Omental fat pad (tissue), 4 donors: ENCODE measurements at places on chromosomes 3 and 15. TPM values are rescaled to one million over a fixed set of nuclear protein-coding genes. Genes with fewer than 3 reads are reported as not detected.

Gene CCDC9B
- total RNA-seq = 3.1 TPM

Gene TNFAIP8L3
- total RNA-seq = 21.7 TPM

Gene THAP10
- 3.5 TPM for total RNA-seq

Gene LMAN1L
- total RNA-seq = not detected

Gene DUOXA2
- not detected for total RNA-seq

Gene GNAT1
- total RNA-seq = 1.3 TPM

Gene CYP8B1
- total RNA-seq = 0.19 TPM

Gene ADGRG7
- not detected for total RNA-seq

DNA sequence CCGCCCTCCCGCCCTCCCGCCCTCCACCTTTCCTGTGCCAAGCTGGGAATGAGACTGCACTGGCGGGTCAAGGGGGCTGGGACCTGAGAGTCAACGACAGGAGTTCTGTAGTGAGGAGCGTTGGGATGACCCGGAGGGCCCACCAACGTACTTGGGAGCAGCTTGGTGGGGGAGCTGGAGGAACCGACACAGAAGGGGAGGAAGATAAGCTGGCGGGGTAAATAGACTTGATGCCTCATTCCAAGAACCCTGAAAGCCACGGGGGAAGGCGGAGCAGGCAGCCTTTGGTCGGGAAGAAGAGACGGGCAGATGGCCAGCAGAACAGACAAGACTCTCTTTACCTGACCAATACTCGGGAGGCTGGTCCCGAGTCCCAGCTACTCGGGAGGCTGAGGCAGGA, 277 bp downstream of the FMN1 start:
- no peak for DNase-seq

DNA sequence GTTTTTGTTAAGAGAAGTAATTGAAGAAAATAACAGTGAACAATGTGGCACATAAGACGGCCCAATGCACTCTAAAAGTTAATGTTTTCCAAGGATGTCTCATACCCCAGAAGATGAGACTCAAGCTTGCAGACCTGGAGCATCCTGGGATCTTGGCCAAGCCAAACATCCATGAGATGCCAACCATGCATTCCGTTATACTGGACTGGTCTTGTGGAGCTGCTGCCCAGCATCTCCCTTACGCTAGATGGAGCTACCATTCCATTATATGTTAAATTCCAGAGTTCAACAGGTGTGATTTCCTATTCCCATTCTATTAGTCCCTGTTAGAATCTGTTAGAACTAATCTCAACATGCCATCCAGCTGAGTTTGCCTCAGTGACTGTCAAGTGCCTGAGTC, 181.8 kb downstream of the PDCD6IP start:
- no peak for DNase-seq

DNA sequence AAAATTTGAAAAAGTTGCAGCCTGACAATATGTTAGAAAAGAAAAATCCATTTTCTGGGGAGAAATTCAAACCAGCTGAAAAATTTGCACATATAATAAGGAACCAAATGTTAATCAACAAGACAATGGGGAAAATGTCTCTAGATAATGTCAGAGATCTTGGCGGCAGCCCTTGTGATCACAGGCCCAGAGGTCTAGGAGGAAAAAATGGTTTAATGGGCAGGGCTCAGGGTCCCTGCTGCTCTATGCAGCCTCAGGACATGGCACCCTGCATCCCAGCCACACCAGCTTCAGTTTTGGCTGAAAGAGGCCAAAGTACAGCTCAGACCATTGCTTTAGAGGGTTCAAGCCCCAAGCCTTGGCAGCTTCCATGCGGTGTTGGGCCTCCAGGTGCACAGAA, 701.9 kb downstream of the IGSF11 start:
- DNase-seq = no peak

DNA sequence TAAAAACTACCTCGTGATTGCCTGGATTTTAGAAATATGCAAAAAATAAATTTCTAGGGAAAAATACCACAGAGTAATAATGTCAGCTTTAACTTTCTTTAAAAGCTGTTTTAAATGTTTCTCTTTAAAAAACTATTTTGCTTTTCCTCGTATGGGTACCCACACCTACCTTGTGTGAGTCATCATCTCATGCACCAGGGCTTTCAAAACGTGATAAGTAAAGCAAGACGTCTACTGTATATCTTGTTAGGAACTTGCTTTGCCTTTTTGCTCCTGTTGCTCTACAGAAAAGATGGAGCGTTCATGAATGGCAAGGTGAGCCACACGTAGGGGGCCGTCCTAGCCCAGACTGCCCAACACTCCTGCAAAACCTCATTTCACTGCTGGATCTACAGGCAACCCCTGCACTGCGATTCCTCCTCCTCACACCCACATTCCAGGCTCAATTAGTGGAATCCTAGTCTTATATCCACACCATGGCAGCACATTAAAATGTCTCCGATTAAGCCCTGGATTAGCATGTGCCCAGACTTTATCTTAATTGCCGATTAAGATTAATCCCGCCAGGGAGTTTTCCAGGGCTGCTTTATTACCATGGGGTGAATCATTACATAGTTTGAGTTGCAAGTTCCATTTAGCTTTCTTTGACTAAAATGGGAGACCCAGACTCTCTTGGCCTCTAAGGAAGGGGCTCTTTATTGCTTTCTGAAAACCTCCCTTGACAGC, 293.6 kb upstream of the ICE2 start:
- no peak for DNase-seq

DNA sequence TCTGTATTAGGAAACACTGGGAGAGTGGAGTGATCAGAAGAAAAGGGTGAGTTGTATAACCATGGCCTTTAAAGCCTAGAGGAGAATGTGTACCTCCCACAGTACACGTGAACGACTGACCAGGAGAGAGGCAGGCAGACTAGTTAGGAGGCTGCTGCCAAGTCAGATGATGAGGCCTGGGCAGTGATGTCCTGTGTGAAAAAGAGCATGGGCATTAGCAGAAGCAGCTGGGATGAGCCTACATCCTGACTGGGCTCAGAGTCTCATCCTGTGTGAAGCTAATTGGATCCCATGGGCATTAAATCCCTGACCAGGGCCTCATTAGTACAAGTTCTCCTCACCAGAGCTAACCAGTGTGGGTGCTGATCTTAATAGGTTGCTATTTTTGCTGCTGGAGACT, 89.1 kb upstream of the SLC2A2 start:
- no peak for DNase-seq

DNA sequence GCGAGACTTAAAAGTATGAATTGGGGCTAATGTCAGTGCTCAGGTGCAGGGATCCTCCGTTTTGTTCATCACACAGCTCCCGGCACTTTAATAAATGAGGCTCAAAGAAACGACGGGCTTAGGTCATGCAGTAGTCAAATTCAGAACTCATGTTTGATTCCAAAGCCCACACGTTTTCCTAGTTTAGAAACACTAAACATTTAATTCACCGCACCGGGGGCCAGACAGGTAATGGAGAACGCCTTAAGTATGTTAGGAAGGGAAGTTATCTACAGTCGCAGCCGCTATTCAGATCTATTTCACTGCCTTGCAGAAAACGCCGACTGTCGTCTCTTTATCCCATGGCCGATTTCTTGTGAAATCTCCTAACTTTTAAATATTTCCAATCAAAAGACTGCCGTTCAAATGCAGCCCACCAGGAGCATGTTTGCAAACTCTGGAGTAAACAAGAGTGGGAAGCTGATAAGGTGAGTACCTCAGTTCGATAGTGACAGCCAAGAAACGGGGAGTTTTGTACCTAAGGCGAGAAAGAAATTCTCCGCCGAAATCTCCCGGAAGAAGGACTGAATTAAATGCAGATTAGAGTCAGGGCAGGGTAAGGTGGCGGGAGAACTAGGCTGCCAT, 569 bp downstream of the HIGD2B start:
- DNase-seq = no peak

DNA sequence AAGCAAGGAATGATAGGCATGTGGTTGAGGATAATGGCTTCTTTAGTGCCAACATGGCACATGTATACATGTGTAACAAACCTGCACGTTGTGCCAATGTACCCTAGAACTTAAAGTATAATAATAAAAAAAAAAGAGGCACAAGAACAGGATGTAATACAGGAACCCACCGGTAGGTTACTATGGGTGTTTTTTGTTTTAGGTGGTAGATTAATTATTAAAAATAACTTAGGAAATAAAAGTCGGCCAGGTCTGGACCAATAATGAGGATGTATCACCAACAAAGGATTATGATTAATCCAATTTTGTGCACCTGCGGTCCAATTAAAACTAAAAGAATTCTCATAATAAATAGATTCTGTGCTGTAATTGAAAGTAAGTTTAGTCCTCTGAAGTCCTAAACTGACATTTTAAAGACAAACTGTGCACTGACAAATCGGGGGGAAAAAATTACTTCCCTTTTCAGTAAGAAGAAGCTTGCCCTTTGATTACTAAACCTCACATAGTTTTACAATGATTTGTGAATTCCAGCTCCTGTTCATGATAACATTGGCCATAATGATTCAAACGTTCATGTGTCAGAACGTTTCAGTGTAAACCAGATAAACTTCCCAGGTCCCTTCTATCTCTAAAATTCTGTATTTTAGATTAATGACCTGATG, 62.2 kb downstream of the CASR start:
- DNase-seq = no peak

GRCh38 chr3:58101499-58102389, 93.5 kb downstream of the FLNB start:
- no peak for DNase-seq

DNA sequence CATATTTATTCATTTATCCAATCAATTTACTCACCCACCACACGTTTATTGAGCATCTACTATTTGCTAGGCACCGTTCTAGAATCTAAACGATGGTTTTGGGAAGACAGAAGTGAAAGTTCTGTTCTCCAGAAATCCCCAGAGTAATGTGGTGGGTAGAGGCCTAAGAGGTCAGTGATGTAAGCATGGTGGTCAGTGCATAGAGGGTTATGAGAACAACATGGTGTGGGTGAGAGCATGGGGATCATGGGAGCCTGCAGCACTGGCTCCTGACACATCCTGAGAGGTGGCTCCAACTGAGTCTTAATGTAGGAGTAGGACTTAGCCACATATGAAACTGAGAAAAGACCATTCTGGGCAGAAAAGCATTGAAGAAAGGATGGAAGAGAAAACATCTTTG, 85.3 kb upstream of the TNFAIP8L3 start:
- no peak for DNase-seq

- DNase-seq = no peak
Observed at GRCh38 chr15:99961011-99961441, 227.8 kb upstream of the LYSMD4 start.

- no peak for DNase-seq
Observed at GRCh38 chr3:99681512-99681911, 43.1 kb downstream of the COL8A1 start.

- no peak for DNase-seq
Observed at GRCh38 chr3:99789011-99789721, 28.5 kb upstream of the CMSS1 start.

DNA sequence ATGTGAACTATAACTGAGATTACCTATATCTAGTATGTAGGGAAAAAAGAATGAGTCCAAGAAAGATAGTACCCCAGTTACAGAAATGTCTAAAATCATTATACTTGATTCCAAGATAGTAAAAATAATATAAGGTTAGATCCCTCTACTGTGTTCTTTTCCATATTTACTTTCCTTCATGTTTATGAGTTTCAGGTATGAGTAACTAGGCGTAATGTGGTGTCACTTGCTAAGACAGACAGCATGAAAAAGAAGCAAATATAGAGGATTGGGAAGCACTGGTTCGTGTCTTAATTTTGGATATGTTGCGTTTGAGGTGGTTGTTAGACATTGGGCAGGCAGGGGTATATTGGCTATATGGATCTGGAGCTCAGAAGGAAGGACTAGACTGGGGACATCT, 168.1 kb upstream of the PFN2 start:
- DNase-seq = no peak

- no peak for DNase-seq
Observed at GRCh38 chr3:156670652-156671051, 3.7 kb upstream of the TIPARP start.

DNA sequence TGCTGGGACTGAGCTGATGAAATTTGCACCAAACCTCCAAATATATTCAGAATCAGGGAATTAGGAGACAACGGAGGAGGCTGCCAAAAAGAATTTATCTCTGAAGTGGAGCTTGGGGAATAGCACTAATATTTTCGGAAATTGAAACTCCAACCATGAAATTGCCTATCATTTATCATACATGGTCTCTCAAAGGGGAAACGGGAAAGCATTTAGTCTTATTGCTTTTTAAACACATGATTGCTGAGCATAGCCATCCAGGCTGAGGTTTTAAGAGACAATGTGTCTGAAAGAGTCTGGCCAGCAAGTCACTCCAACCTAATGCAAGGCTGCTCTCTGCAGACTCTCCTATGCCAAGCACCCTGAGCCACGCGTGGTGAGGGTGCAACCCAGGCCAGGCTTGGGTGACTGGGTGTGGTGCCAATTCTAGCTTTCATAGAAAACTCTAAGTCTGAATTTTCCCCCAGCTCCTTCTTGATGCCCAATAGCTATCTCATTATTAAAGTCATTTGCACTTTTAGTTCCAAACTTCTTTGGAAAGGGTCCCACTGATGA, 200.2 kb downstream of the RPLP1 start:
- no peak for DNase-seq

DNA sequence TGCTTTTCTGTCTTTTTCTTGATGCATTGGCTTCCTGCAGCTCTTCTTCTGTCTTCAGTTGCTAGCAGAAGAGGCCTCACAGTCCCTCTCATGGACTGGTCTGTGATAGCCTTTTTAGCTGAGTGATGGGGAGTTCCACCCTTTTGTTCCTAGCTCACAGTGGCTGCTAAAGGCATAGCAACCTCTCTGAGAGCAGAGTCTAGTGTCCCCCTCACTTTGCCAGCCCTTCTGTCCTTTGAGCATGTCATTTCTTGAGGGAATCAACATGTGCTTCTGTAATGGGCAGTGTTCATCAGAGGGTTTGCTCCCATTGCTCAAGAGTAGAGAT, 44.4 kb downstream of the GAP43 start:
- no peak for DNase-seq

GRCh38 chr3:104101736-104102135, 1265.0 kb upstream of the ALCAM start:
- no peak for DNase-seq
